ENCODE measurements at places on chromosomes 16 and 17.

DNA sequence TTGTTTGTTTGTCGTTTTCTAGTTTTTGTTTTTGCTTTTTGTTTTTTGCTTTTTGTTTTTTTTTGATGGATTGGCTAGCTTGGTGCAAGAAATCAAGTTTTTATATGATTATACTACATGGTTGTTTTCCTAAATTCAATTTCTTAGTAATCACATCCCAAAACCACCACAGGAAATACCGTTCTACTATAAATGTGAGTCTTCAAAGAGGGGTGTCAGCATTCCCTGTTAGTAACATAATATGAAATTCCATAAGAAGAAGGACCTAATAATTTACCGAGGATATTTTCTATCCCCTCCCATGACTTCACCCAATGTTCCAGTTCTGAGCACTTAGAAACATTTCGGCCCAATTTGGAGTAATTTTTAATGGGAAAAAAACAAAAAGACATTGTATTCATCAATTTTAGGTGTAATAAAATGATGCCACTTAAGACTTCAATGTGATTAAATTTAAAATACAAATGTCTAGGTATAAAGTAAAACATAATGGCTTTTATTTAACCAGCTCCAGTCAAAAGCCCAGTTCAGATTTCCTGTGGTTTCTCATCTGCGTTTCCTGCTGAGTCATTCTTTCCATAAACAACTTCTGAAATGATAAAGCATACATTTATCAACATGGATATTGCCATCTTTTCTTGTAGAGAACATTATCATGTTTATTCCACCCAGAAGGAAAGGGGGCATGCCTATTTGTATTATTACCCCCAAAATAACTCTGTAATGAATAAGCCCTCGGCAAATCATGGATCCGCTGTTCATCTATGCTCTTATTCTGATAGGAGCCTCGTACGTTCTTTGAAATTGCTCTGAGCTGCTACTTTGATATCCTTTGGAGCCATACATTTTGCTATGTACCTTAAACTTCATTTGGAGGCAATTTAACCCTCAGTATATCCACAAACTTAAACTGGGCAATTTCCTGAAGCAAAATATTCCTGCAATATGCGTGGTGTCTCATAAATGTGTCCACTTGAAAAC is 28.1 kb downstream of the HSBP1 start:
- DNase-seq, result no peak

GRCh38 chr16:51409001-51409675 is 258.1 kb upstream of the SALL1 start:
- no peak for DNase-seq

- DNase-seq, result peak; percentile 75
Measured at GRCh38 chr16:57023541-57024249, 34.3 kb downstream of the NLRC5 start.

GRCh38 chr16:2250652-2251295 is 613 bp downstream of the ECI1 start:
- peak; percentile 53 for DNase-seq

DNA sequence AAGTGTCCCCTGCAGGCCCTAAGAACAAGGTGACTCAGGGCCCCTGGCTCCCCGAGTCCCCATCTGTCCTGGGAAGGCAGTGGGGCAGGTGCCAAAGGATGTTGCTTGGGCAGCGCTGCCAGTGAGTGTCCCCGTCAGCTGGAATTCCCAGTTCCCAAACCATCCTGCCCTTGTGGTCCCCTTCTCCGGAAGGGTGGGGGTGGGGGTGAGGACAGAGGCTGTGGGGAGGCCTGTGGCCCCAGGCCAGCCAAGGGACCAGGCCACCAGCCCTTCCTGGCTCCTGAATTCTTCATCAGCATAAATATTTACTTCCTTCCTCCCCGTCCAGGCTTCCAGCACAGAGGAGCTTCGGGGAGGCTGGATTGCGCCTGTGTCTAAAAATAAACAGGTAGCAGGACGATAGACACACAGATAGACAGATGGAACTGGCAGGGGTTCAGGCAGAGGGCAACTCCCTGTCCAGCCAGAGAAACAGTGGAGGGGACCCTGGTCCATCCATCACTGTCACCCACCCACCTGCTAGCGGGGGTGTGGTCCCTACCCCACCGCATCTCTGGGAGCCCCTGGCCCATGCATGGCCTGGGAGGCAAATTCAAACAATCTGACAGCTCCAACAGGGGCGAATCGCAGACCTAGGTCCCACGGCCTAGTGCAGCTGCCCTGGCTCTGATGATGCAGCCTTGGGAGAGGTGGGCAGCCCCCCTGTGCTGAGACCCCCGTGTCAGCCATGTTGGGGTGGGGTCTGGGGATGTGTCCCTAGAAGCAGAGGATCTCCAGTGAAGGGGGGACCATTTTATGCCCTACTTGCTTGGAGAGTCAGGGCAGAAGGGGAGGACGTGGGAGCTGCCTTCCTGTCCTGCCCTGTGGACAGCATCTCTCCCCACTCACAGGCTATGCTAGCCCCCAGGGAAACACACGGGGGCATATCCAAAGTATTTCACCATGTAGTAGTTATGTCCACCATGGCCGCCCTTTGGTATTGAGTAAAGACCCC is 13.2 kb downstream of the GLIS2 start:
- DNase-seq, result no peak

GRCh38 chr16:53898993-53899392 is 195.0 kb downstream of the FTO start:
- DNase-seq, result no peak

DNA sequence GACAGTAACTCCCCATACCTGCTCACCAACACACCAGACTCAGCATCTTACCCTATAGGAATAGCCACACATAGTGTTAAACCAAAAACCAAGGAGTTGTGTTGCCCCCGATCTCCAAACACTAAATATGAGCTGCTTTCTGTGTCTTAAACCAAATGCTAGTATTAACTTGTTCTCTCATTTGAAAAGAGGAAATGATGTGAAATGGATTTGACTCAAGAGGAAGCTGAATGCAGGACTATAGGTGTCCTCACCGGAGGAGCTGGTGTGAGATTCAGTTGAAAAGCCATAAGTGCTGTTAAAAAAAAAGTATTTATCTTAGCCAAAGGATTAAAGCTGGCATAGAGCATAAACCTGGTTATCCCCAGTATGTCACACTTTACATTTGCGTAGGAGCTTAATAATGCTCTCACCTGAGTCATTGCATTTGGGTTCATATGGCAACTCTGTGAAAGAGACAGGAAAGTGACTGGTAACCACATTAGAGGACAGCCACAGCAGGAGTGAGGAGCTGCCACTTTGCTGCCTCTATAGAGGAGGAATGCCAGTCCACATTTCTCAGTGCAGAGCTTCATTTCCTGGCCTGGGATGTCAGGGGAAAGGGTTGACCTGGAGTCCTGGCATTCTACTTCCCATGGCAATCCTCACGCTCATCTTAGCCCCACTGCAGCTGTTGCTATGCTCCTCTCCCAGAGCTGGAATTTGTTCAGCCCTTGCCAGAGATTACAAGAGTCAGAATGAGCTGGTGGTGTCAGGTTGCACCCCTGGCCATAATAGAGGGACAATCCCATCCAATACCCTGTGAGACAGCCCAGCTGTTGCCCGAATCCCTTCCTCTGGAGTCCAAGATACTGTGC is 143.3 kb upstream of the ANKFN1 start:
- no peak for DNase-seq

DNA sequence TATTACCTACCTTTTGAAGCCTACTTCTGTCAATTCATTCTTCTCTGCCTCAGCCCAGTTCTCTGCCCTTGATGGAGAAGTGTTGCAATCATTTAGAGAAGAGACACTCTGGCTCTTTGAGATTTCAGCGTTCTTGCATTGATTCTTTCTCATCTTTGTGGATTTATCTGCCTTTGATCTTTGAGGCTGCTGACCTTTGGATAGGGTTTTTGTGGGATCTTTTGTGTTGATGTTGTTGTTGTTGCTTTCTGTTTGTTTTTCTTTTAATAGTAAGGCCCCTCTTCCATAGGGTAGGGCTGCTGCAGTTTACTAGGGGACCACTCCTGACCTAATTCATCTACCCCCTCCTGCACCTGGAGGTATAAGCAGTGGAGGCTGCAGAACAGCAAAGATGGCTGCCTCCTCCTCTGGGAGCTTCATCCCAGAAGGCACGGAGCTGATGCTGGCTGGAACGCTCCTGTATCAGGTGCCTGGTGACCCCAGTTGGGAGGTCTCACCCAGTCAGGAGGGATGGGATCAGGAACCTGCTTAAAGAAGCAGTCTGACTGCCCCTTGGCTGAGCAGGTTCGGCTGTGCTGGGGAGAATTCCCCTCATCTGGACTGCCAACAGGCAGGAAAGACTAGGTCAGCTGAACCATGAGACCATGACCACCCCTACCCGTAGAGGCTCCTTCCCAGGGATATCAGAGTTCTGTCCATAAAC is 28.0 kb downstream of the NFATC3 start:
- DNase-seq, result no peak

- DNase-seq, result no peak
Measured at GRCh38 chr17:1367351-1367745, 32.7 kb downstream of the YWHAE start.

DNA sequence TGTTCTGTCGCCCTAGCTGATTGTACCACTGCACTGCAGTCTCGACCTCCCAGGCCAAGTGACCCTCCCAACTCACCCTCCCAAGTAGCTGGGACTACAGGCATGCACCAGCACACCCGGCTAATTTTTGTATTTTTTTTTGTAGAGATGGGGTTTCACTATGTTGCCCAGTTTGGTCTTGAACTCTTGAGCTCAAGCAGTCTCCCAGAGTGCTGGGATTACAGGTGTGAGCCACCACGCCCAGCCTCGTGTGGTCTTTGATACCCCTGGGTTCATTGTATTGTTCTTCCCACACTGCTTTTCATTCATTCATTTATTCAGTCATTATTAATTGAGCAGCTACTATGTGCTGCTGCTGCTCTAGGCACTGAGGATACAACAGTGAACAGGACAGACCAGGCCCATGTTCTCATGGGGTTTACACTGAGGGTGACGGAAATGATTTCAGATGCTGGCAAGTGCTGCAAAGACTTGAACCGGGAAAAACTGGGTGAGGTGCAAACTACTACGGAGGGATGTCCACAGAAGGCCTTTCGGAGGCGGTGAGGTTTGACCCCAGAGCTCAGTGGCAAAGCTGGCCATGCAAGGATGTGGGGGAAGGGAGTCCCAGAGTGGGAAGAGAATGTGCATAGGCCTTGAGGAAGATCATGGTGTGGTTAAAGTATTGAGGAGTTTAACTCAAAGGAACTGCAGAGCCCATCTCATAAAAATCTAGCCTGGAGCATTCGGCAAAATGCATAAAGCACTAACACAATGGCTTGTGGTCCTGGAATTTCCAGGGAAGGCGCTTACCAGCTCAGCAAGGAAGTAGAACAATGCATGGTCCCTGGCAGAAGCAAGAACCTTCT is 10.9 kb downstream of the ABCC1 start:
- no peak for DNase-seq

GRCh38 chr16:65318138-65318537 is 196.3 kb upstream of the CDH11 start:
- DNase-seq, result no peak

GRCh38 chr17:78499715-78500540 is 77.3 kb downstream of the DNAH17 start:
- DNase-seq, result no peak
